ENCODE measurements at places on chromosomes 2 and 18.

DNA sequence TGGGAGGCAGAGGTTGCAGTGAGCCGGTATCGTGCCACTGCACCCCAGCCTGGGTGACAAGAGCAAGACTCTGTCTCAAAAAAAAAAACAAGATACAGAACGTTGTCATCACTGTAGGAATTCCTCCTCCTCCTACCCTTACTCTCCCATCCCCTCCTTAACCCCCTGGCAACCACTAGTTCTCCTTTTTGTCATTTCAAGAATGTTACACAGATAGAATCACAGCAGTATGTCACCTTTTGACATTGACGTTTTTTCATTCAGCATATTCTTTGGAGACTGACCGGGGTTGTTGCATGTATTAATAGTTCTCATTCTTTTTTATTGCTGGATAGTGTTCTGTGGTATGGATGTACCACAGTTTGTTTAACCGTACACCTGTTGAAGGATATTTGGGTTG lies 32.4 kb downstream of the TTLL4 start:
- DNase-seq: no peak

GRCh38 chr2:179435566-179435965 lies 170.9 kb upstream of the SESTD1 start:
- no peak for DNase-seq

DNA sequence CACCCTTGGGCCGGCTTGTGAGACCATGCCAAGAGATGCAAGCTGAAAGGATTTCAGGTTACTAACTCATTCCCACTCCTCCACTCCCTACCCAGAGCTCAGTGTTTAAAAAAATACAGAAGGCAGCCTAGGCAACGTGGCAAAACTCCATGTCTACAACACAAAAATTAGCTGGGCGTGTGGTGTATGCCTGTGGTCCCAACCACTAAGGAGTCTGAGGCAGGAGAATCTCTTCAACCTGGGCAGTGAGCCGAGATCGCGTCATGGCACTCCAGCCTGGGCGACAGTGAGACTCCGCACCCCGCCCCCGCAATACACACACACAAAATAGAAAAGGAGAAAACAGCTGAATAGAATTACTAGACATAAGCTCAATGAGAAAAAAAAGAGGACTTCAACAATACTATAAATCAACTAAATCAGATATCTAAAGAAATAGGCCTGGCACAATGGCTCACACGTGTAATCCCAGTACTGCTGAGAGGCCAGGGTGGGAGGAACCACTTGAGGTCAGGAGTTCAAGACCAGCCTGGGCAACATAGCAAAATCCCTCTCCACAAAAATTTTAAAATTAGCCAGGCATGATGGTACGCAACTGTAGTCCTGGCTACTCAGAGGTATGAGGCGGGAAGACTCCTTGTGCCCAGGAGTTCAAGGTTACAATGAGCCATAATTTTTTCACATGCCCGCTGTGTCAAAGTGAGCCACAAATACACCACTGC lies 10.1 kb downstream of the IWS1 start:
- no peak for DNase-seq

GRCh38 chr2:105777031-105777482 lies 32.3 kb downstream of the NCK2 start:
- DNase-seq: no peak

DNA sequence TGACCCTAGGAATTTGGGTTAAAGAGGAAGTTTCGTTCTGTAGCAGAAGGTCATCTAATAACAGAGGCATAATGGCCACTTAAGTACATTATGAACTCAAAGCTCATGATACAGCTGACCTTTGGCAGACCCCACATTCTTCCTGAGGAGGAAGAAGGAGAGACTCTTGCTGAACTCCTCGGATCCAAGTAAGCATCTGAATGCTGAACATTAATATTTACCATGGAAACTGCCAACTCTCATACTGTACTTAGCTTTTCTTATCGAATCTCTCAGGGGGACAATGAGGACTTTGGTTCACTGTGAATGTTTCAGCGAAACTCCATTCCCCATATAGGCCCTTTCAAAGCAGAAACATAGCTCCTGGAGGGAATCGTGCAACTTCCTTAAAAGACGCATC lies 781.4 kb upstream of the GYPC start:
- DNase-seq: no peak

DNA sequence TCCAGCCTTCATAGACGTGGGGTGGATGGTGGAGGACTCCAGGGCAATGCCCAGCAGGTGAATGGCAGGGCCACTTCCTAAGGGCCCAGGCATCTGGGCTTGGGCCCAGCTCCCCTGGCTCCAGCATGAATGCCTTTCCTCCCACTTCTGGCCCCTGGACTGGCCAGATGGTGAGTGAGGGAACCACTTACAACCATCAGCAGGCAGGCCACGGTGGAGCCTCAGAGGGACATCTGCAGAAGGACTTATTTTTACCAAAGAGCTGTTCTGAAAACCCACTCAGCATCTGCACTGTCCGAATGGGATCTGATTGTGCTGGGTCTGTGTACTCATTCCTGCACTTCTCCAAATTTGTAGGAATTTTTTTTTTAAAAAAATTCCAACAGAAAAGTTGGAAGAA lies 69.6 kb downstream of the SNTG2 start:
- DNase-seq: no peak

GRCh38 chr2:205107810-205108209 lies 562.5 kb downstream of the PARD3B start:
- DNase-seq: no peak

DNA sequence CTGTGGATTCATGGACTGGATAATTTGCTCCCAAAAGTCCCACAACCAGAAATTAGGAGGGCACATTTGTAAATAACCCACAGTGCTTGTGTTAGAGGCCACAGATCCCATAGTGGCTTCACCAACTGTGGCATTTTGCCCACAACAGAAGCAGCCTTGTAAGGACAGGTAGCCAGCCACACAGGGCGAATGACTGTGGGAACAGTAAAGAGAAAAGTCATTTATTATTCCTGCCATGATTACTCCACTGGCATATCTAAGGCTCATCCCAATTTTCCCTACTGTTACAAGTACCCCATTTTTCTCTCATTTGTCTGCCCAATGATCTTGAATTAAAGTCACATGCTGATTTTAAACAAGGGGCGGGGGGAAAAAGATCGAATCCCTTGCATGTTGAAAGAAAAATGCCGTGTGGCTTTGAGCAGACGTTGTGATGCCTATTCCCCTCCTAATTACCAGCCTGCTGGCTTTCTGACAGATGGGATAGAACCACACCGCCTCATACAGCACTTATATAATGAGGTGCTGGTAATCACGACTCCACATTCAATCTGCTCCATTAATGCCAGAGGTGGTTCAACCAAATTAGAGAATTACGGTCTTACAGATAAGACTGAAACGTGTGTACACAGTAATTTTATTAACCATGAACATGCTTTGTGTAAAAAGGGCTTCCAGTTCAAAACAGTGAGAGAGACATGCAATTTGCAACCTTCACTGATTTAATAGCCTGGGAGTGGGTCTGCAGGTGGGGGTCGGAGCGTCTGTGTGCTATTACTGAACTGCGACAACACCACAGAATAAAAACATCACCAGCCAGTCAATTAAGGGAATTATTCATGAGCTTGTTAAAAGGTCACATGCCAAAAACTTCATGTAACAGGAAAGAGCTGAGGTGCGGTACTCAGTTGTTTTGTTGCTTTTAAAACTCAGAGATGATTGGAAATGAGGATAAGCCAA lies 196.0 kb downstream of the TMEM163 start:
- DNase-seq: peak; percentile 99

DNA sequence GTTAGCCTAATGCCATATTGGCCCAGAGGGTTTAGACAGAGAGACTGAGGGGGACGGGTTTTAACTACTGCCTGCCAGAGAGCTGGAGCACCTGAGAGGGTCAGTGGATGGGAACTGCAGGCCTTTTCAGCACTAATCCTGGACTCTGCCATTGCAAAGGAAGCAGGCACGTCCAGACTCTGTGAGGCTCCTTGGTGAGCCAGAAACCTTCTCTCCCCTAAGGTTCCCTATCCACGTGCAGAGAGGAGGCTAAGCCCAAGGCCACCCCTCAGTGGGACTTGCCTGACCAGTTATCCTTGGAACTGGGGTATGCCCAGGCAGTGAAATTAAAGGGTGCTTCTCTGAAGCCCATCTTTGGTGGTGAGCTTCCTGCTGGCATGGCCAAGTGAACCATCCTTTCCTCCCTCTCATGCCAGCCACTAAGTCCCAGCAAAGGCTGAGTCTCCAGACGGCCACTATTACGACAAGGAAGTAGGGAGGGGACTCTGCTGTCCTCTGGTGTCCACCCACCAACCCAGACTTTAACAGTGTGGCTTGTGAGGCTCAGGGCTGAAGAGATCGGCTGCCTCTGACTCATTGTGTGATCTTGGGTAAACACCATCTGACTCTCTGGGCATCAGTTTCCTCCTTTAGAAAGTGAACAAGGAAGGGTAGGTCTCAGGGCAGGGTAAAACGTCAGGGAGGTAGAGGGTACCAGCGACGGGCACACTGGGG lies 3.9 kb upstream of the MLPH start:
- no peak for DNase-seq

GRCh38 chr18:21406116-21406515 lies 164.1 kb downstream of the GREB1L start:
- no peak for DNase-seq

- no peak for DNase-seq
Measured at GRCh38 chr18:74497778-74498177, 1.6 kb downstream of the CNDP2 start.

DNA sequence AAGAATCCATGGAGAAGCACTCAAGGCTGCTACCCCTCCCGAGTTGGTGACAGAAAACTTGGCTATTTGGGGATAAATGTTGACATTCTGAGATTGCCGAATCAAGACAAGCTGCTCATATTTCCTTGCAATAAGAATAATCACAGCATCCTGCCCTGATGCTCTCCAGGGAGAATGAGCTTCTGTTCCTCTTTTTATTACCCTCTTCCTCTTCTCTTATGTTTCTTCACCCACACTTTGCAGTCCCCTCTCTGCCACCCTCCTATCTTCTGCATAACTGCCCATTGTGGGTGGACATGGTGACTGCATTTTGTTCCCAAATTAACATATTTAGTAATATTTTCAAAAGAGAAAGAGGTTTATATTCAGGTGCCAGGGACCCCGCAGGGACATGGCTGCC lies 11.9 kb upstream of the MSGN1 start:
- DNase-seq: peak; percentile 74

- no peak for DNase-seq
Measured at GRCh38 chr2:181741756-181742155, 61.4 kb upstream of the NEUROD1 start.

GRCh38 chr2:232632904-232633412 lies 446 bp upstream of the EFHD1 start:
- no peak for DNase-seq

- DNase-seq: no peak
Measured at GRCh38 chr2:49044350-49045079, 109.8 kb downstream of the FSHR start.

GRCh38 chr2:111698743-111699554 lies 185.0 kb downstream of the ANAPC1 start:
- peak; percentile 96 for DNase-seq

DNA sequence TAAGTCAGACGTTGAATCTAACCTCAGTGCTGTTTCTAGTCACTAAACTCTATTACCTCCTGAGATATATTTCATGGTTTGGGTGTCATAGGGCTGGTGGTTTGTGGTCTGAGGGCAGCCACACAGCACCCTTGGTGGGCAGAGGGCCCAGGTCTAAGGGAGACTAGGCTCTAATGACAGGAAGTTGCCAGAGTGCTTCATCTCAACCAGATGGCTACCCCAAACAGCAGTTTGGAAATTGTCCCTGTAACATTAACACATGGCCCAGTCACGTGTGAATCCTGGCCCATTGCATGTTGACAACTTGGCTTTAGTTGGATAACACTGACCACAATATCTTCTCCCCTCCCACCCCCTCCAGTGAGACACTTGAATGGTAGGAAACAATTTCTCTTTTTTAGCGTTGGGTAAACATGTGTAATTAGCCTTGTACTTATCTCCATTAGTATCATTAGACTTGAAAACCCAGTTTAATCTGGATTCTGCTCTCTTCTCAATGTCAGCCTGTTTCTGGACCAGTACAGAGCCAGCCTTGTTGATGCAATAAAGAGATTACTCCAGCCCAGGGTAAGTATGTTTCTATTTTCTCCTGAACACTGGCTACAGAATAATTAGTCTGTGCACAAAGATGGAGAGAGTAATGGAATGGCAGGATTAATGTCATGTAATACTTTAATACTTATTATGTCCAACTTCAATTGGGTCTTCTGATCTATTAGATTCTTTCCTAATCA lies 187.8 kb upstream of the SIX3 start:
- no peak for DNase-seq

DNA sequence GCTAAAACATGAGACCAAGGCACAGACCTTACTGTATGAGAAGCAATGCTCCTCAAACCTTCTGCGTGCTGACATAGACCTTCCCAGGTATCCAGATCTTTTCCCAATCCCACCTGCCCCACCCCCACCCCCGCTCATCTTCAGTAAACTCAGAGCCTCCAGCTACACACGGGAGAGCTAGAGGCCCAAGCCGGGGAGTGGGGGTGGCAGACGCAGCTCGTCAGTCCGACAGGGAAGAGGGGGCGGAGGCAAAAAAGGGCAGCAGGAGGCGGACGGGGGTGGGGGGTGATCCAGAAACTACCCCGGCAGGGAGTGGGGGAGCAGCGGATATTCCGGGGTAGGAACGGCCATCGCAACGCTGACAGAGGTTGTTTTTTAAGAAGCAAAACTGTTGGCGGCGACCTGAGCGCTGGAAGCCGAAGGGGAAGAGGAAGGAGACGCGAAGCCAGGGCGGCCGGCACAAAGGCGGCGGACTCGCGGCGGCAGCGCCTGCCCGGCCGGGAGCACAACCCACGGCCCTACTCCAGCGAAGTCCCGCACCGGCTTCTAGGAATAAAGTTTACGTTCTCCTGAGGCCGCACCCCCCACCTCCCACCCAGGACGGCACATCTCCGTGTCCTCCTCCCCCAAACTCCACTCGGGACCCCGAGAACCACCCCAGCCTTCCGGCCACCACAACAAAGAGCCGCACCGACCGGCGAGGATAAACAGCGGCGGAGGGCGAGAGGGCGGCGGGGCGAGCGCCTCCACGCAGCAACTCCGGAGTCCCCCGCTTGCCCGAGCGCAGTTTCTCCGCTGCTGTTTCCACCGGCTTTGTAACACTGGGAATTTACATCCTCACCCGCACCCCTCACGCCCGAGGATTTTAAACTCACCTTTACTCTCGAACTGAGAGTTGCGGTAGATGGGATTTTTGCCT lies 722 bp downstream of the BAZ2B start:
- DNase-seq: peak; percentile 94

GRCh38 chr18:63299837-63300745 lies 19.5 kb downstream of the BCL2 start:
- no peak for DNase-seq

GRCh38 chr2:228048838-228049490 lies 132.5 kb downstream of the SPHKAP start:
- DNase-seq: peak; percentile 40

DNA sequence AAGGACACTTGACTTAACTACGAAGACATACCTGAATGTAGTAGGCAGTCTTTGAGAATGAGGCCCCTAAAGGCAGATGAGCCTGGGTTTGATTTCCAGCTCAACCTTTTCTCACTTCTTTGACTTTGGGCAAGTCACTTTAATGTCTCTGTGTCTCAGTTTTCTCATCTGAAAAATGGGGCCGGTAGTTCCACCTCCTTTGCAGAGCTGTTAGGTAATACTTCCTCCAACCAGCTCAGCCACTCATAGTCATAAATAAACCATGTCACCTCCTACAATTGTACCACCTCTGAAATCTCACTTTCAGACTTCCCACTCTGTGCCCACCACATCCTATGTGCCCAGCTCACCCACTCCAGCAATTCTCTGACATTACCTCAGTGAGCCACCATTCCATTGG lies 10.4 kb downstream of the ARHGAP25 start:
- no peak for DNase-seq

GRCh38 chr2:37912056-37912455 lies 13.0 kb upstream of the RMDN2 start:
- DNase-seq: no peak

GRCh38 chr18:70149156-70149555 lies 56.3 kb downstream of the RTTN start:
- DNase-seq: no peak

Measured in NCI-H2171 treated with DMSO at 0.1 percent for 48 hours (cell line).